ENCODE measurements at places on chromosomes 3 and 15.
A peak's percentile ranks its signal among the peaks of the same experiment; 100 is the strongest.

DNA sequence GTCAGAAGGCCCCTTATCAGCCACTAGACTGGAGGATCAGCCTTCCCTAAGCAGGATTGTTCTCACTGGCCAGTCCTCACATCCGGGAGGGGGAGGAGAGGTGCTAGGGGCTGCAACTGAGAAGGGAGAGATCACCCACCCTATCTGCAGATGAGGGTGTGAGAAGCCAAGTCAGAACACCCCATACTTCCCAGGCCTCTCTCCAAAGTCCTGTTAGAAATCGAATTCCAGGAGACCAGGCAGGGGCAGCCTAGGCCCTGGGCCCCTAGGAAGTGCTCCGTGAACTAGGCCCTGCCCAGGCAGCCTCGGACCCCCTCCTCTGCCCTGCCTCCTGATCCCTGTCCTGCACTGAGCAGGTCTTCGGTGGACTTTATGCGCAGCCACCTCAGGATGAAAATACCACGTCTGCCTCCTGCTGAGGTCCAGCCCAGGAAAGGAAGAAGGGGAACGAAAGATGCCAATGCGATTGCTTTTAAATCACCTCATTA lies 933 bp downstream of the DZIP1L start:
- DNase-seq, result peak; percentile 56

DNA sequence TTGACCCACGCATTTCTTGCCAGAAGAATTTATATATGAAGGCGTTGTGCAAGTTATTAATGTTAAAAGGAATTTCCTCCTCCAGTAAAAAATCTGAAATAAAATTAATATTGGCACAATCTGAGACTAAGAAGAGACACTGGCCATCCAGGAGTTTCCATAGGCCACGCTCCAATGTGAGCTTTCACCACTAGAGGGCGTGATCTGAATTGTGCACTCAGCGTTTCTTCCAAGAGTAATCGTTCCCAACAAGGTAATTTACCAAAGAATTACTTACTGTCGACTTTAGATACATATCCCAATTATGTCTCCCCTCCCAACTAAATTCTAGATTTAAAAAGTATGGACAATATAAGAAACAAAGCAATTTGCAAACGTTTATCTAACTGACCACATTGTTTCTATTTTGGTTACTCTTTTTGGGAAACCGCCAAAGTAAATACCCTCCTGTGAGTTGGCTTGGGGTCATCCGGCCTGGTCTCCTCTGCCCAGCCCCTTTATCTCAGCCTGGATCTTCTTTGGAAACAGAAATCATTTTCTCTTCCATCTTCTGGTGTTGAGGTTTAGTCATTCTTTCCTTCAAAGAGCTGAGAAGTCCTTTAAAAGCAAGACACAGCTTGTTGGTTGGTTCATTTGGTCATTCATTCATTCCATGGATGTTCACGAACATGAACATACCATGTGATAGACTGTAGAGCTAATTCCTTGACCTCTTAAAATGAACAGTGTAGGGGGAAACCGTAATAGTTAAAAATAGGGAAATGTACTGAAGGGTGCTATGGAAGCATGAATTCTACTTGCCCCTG lies 26.2 kb downstream of the POLR2M start:
- DNase-seq, result peak; percentile 44

GRCh38 chr3:56810577-56811545 lies 9.1 kb upstream of the ARHGEF3 start:
- no peak for DNase-seq

DNA sequence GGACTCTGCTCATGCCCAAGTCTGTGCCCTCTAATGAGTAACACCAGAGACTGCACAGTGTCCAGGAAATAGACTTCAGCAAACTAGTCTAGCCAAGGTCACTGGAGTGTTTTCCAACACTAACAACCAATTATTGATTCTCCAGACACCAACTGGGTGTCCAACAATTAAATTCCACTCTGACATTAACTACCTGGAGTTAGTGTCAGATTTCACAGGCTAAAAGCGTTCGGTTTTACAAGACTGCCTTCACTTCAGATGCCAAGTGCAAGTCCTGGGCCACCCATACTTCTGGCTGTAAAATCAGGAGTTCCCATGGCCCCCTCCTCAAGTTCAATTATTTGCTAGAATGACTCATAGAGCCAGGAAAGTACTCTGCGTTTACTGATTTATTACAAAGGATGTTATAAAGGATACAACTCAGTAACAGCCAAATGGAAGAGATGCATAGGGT lies 20.8 kb upstream of the CFAP161 start:
- peak; percentile 26 for DNase-seq

DNA sequence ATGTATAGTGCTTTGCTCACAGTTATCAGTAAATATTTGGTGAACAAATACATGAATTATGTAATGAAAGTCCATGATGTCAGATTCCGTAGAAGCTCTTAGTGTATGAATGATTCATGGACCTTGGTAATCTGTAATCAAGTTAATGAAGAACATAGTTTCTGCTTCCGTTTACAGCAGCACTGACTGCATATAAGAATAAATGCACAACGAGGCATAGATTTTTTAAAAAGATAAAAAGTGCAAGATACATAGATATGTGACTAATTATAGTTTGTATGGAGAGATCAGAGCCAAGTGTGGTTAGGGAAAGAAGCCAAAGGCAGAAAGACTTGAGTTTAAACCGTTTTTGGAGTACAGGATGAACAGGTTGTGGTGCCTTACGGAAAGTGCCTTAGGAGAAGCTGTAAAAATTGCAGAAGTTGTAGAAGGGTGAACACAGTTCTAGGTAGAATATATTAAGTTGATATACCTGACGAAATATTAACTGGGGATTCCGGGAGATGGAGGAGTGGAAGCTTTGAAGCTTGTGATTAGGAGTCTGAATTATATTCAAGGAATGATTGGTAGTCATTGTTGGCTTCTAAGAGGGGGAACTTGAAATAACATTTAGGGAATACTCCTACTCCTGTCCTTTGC lies 293.1 kb downstream of the NLGN1 start:
- no peak for DNase-seq

- no peak for DNase-seq
These were observed 49.7 kb downstream of the TMEM39A start for GRCh38 chr3:119413603-119414280.

DNA sequence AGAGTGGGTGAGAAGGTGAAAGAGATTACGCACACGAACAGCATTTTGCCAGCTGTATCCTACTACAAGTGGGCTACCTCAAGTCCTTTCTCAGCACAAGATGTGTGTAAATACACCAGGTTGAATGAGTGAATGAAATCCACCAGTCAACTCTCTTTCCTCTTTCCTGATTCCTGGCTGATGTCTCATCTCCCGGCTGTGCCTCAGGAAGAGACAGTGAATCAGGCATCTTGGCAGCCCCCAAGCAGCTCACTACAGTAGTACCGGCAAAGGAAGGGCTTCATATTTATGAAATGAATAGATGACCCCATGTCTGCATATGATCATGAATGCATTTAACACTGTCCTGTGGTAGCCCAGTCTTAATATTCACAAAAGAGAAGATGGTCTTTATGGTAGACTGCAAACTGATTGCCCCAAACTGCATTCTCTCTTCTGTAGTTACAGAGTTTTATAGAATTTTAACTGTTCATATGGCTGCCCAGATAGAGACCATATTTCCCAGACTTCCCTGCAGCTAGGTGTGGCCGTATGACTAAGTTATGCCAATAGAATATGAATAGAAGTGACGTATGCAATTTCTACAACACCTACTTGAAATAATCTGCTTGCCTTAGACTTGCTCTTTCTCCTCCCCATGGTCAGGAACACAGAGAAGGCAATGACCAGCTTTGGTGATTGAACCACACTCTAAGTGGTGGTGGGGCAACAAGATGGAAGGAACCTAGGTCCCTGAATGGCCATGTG lies 22.7 kb downstream of the MGLL start:
- DNase-seq, result peak; percentile 95

GRCh38 chr15:57821826-57822225 lies 115.3 kb downstream of the POLR2M start:
- DNase-seq, result no peak

DNA sequence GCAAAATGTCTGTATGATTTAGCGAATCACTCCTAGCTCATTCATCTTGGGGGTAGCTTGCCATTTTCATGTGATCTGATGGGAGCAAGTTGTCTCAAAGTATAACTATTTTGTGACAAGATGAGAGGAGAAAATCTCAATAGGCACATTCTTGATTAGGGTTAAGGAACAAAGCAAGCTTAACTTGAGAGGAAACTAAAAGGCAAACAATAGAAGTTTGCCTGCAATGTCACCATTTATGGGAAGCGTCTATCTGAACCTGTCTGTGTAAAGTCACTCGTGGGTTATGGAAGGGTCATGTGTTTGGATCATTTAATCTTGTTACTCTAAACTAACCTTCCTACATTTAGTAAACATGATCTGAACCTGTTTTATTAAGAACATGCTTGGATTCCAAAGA lies 232.5 kb downstream of the CDIN1 start:
- DNase-seq, result no peak

- DNase-seq, result no peak
These were observed 103.8 kb downstream of the WDR76 start for GRCh38 chr15:43930556-43930955.

- no peak for DNase-seq
These were observed 107.3 kb downstream of the RFTN1 start for GRCh38 chr3:16406166-16406565.

DNA sequence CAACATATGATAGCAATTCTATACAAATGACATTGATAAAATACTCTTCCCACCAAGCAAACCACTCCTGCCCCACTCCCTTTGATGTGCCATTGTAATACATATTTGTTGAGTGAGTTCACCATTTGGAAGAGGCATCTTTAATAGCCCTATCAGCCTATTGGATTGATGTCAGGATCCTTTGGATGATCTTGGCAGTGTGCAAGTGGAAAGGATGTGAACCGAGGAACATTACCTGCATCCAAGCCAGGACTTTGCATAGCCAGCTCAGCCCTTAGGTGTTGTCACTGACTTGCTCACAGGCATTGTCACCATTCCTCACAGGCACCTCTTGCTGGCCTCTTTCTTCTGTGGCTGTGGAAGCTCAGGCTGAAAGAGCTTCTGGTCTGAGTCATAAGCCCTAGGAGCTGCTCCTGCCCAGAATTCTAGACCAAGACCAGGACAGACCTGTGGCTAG lies 16.5 kb upstream of the TIMP4 start:
- peak; percentile 29 for DNase-seq

DNA sequence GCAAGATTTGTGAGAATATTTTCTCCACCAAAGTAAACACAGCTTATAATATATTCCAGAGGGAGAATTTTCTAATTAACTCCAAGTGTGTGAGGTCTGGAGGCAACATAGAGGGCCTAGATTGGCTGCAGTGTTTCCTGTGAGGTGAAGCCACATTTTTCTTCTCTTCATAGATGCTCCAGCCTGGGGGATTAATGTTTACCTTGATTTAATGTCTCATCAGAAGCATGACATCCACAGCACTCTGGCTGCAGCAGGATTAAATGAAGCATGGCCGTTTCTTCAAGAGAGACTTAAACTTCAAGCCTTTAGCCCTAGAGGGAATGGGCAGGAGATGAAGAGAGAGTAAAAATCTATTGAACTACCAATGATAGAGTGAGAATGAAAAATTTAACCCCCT lies 137.9 kb upstream of the ZBTB20 start:
- no peak for DNase-seq

- no peak for DNase-seq
These were observed 11.1 kb downstream of the SIAH2 start for GRCh38 chr3:150751781-150752263.

DNA sequence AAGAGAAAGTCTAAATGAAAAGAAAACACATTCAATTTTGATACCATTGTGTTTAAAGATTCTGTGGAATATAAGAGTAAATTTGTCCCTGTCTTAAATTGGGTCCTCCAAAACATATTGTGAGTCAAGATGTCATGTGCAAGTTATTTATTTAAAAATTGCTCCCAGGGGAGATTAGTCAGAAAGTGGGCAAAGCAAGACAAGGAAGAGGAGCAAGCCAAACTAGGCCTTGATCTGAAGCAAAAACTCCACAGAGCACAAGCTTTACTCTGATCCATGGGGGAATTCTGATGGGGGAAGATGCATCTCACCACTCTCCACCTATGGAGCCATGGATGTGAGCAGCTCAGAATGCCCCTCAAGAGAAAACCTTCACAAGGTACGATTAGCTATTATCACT lies 342.8 kb upstream of the IL12A start:
- no peak for DNase-seq

DNA sequence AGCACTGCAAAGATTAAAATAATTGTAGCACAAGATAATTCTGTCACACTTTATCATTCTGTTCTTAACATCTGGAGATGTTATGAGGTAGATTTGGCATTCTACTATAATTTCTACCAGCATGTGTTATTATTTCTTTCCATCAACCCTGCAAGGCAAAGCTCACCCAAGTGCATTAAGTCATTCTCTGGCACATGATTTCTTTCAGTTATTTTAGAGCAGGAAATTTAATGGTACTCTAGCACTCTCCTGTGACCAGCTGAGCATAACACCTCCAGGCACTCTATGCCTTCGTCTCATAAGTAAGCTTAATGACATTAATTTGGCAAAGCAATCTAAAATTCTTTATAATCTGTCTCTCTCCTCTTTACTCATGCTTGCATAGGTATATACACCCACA lies 300.2 kb upstream of the GPR149 start:
- DNase-seq, result no peak

- peak; percentile 63 for DNase-seq
These were observed 11.8 kb downstream of the TNK2 start for GRCh38 chr3:195896361-195897080.

- no peak for DNase-seq
These were observed 75.9 kb upstream of the SPRED1 start for GRCh38 chr15:38176691-38177090.

DNA sequence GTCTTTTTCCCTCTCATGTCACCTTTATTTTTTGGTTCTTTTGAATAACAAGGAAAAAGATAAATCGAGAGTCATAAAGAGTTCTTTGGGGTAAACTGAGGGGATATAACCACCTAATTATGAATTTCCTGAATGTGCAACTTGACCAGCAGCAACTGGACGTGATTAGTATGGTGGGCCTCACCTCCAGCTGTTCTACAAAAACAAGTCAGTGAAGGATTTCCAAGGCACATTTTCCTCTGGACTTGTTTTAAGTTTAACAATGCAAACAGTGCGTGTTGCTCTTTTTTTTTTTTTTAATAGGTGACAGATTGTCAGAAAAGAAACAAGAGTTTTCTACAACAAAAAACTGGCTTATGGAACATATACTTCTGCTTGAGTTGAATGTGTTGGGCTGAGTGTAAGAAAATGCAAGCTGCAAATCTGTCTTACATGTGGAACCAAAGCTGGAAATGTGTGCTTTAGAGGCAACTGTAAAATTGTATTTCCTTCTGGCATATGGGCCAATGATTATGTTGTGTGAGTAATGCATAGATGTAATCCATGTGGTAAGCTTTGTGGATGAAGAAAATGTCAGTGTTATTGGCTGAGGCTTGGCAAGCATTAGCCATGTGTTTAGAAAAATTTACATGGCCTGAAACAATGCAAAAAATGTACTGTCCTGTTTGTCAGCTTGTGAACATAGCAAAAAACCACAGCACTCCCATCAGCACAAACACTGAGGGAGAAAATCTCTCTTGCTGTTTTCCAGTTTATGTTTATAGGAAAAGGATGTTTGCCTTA lies 44.5 kb upstream of the FNDC3B start:
- DNase-seq, result peak; percentile 57

GRCh38 chr15:51382787-51383186 lies 41.3 kb downstream of the GLDN start:
- DNase-seq, result peak; percentile 31

GRCh38 chr15:79140846-79141570 lies 50.4 kb upstream of the RASGRF1 start:
- no peak for DNase-seq

All from MG63 (cell line).